Heart right ventricle (tissue), 16 donors: ENCODE measurements at places on chromosomes 4 and X. TPM values are rescaled to one million over a fixed set of nuclear protein-coding genes. Genes with fewer than 3 reads are reported as not detected.
A peak's percentile ranks its signal among the peaks of the same experiment; 100 is the strongest.

MAP7D2 gene
- total RNA-seq = 0.82 TPM

REELD1 gene
- not detected for total RNA-seq

TMEM47 gene
- 29.1 TPM for total RNA-seq

MAGED4B gene
- total RNA-seq = 0.76 TPM

TCEAL6 gene
- total RNA-seq = not detected

PNMA6A gene
- 4.5 TPM for total RNA-seq

HSFX2 gene
- total RNA-seq = 0.50 TPM

ABCD1 gene
- 12.7 TPM for total RNA-seq

PLAC1 gene
- not detected for total RNA-seq

EFNB1 gene
- total RNA-seq = 11.4 TPM

DNA sequence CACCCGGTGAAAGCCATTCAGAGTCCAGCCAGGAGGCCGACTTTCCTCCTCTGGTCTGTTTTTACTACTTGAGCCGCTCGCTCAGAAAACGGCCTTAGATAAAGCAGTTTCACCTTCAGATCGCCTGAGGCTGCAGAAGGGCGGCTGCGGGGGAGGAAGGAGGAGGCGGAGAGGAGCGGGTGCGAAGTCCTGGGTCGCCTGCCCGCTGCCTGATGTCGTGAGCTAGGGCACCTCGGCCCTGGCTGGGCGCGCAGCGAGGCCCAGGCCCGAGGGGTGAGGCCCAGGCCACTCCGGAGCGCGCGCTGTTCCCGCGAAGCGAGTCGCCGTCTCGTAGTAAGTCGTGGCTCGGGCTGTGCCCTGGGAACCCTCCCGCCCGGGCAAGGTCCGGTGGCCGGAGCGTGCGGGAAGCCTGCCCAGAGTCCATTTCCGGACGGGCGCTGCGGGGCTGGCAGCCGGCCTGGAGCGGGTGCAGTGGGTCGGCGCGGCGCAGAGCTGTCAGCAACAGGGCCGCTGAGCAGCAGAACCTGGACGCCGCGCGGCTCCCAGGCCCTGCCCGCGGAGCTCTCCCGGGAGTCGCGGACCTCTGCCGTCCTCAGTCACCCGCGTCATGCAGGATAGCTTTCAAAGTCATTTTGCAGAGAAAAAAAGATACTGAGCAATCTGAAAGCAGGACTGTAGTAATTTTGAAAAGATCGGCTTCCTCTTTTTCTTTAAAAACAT, 18.6 kb downstream of the TRIM2 start:
- H3K4me3 ChIP-seq = peak overlapping the region; percentile 85
- no peaks in the 10 kb centered on the region for H3K27me3 ChIP-seq
- H3K4me1 ChIP-seq = peaks cover 14% of the 10 kb centered on the region
- H3K27ac ChIP-seq = peak overlapping the region; percentile 94
- peak; percentile 41 for DNase-seq

DNA sequence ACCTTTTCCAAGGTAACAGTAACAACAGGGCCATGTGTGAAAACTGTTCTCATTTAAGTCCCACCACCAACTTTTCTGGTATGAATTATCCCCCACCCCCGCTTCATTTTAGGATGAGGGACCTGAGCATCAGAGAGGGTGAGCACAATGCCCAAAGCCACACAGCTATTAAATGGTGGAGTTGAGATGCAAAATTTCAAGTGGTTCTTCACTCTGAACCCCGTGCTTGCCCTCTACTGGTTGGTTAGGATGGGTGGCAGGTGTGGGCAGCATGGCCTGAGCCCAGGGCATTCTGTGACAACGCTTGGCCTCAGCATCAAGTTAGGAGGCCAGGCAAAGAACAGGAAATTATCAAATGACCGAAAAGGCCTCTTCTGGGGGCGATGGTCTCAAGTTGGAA, 33.5 kb downstream of the MED28 start:
- no peaks in the 10 kb centered on the region for H3K4me1 ChIP-seq
- no peaks in the 10 kb centered on the region for H3K27me3 ChIP-seq
- H3K4me3 ChIP-seq = no peak overlapping the region
- no peak overlapping the region for H3K27ac ChIP-seq
- DNase-seq = no peak

- no peaks in the 10 kb centered on the region for H3K36me3 ChIP-seq
- no peak for DNase-seq
- H3K4me1 ChIP-seq = no peaks in the 10 kb centered on the region
These were observed 57.7 kb upstream of the PGK1 start for GRCh38 chrX:78046362-78046761.

DNA sequence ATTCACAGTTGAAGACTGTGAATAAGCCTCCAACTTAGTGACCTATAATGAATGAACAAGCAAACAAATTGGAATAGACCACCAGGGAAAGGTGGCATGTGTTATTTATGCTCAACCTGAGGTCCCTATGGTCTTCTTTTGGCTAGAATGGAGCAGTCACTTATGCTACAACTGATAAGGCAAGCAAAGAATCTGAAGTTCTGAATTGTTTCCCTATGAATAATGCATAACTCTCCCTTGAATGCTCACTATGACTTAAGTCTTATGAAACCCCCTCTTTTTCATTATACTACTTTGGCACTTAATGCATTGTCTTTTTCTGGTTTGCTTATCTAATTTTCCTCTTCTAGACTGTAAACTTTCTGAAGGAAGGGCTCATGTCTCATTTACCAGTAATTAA, 2.6 kb downstream of the GIMD1 start:
- H3K4me1 ChIP-seq = peaks cover 18% of the 10 kb centered on the region
- no peak for DNase-seq
- H3K27ac ChIP-seq = no peak overlapping the region
- no peak overlapping the region for H3K4me3 ChIP-seq
- H3K36me3 ChIP-seq = no peaks in the 10 kb centered on the region

DNA sequence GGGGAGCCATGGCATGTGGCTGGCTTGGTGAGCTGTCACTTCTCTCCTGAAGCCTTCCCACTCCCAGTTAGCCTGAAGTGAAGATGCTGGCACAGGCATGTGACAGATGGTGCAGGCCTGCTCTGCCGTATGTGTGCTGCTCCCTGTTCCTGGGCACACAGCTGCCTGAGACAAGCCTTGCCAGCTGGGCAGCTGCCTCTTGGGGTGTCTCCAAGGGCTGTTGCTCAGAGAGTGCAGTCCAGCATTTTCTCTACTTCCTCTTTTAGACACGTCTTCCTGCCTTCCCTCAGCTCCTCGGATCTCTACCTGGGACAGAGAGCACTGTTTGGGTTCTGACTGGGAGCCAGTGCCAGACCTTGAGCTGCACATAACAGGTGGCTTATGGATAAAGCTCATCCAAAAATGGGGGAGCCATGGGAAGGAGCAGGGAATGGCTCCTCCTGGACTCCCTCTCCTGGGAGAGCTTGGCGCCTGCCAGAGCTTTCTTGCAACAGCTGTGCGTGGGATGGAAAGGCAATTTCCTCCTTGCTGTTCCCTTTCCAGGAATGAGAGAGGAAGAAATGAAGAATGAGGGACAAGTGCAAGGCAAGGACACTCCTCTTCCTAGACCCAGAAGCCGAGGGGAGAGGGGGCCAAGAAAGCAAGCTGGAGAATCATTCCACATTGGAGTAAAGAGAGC, 132.9 kb downstream of the MSL3 start:
- peak; percentile 30 for DNase-seq
- no peaks in the 10 kb centered on the region for H3K4me1 ChIP-seq
- no peaks in the 10 kb centered on the region for H3K36me3 ChIP-seq
- H3K4me3 ChIP-seq = no peak overlapping the region
- H3K27me3 ChIP-seq = no peaks in the 10 kb centered on the region

DNA sequence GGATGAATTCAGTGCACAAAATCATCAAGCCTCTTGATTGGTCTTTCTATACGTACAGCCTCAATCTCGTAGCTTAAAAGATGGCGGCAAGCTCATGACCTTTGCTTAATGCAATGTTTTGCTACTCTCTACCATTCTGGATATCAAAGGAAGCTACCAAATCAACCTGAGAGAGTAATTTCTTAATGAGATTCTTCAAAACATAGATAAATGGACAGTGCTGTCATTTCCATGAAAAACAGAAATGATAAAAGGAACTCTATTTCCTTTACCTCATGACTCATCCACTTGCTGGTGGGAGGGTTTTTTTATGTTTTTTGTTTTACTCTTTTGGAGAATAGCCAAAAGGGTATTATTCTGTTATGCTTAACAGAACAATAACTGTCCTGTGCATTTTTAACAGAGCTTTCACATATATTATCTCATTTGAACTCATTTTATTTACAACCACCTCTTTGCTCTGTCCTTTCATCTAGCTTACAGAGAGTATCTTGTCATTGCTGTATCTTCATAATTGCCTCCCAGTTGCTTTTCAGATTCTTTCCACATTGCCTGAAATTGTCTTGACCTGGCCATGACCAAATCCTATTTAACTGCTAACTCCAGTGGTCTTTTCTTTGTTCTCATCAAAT, 138.6 kb upstream of the GPR101 start:
- H3K36me3 ChIP-seq = no peaks in the 10 kb centered on the region
- no peak overlapping the region for H3K4me3 ChIP-seq
- H3K27ac ChIP-seq = no peak overlapping the region

GRCh38 chr4:109826719-109827118, 1.1 kb upstream of the RRH start:
- H3K36me3 ChIP-seq = no peaks in the 10 kb centered on the region
- H3K4me1 ChIP-seq = no peaks in the 10 kb centered on the region
- H3K27me3 ChIP-seq = no peaks in the 10 kb centered on the region
- H3K27ac ChIP-seq = no peak overlapping the region
- H3K4me3 ChIP-seq = no peak overlapping the region

- DNase-seq = no peak
- no peaks in the 10 kb centered on the region for H3K27me3 ChIP-seq
- H3K36me3 ChIP-seq = no peaks in the 10 kb centered on the region
- no peak overlapping the region for H3K4me3 ChIP-seq
- H3K4me1 ChIP-seq = peaks cover 8% of the 10 kb centered on the region
These were observed 12.7 kb downstream of the MAD2L1 start for GRCh38 chr4:120053911-120054310.

DNA sequence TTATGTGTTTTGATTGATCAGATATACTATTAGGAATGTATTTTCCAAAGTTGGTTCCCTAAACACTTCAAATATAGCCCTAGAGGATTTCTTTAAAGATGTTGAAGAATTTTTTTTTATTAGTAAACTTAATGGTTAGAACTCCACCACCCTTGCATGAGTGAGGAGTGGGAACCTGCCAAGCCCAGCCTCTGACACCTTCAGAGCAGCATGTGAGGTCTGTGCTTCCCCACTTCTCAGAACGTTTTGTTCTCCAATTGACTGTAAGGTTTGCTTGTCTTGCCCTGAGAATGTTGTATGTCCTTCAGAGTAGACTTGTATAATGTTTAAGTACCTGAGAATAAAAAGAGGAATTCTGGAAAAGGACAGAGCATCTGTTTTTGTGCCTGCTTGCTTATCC, 126.8 kb downstream of the DCLK2 start:
- H3K36me3 ChIP-seq = no peaks in the 10 kb centered on the region
- H3K4me1 ChIP-seq = peaks cover 10% of the 10 kb centered on the region
- H3K4me3 ChIP-seq = no peak overlapping the region
- DNase-seq = no peak

DNA sequence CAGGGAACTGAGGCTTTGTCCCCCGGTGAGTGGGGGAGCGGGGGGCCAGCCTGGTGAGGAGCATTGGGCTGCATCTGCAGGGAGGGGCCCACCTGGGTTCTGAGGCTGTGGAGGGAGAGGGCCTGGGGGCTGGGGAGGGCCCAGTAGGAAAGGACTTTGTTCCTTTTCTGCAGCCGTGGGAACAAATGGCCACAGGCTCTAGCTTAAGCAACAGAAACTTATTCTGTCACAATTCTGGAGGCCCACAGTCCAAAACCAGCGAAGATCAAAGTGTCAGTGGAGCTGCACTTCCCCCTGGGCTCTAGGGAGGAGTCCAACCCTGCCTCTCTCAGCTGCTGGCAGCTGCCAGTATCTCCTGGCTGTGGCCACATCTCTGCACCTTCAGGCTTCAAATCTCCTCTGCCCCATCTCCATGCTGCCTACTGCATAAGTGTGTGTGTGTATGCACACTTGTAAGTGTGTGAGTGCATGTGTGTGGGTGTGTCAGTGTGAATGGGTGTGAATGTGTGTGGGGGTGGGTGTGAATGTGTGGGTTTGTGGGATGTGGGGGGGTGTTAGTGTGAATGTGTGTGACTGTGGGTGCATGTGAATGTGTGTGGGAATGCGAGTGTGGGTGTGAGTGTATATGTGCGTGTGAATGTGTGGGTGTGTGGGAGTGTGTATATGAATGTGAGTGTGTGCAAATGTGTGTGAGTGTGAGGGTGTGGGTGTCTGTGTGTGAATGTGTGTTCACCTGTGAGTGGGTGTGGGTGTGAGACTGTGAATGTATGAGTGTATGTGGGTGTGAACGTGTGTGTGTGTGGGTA, 204.5 kb upstream of the PSAPL1 start:
- peaks cover 17% of the 10 kb centered on the region for H3K27me3 ChIP-seq
- no peaks in the 10 kb centered on the region for H3K36me3 ChIP-seq

- no peak overlapping the region for H3K4me3 ChIP-seq
- H3K4me1 ChIP-seq = no peaks in the 10 kb centered on the region
- DNase-seq = no peak
- no peaks in the 10 kb centered on the region for H3K27me3 ChIP-seq
- H3K36me3 ChIP-seq = no peaks in the 10 kb centered on the region
- H3K27ac ChIP-seq = no peak overlapping the region
These were observed 147.1 kb downstream of the DCK start for GRCh38 chr4:71140563-71140962.

GRCh38 chr4:19947349-19947748, 304.4 kb upstream of the SLIT2 start:
- no peak overlapping the region for H3K27ac ChIP-seq
- H3K27me3 ChIP-seq = no peaks in the 10 kb centered on the region
- no peak for DNase-seq
- H3K4me1 ChIP-seq = no peaks in the 10 kb centered on the region
- H3K4me3 ChIP-seq = no peak overlapping the region
- no peaks in the 10 kb centered on the region for H3K36me3 ChIP-seq

- H3K4me1 ChIP-seq = peaks cover 10% of the 10 kb centered on the region
- no peaks in the 10 kb centered on the region for H3K27me3 ChIP-seq
- DNase-seq = no peak
- no peaks in the 10 kb centered on the region for H3K36me3 ChIP-seq
These were observed 38.4 kb downstream of the NAP1L5 start for GRCh38 chr4:88659055-88659889.

- no peaks in the 10 kb centered on the region for H3K36me3 ChIP-seq
- no peak for DNase-seq
- no peak overlapping the region for H3K4me3 ChIP-seq
- peaks cover 9% of the 10 kb centered on the region for H3K4me1 ChIP-seq
These were observed 44.1 kb upstream of the KDR start for GRCh38 chr4:55169352-55169961.

DNA sequence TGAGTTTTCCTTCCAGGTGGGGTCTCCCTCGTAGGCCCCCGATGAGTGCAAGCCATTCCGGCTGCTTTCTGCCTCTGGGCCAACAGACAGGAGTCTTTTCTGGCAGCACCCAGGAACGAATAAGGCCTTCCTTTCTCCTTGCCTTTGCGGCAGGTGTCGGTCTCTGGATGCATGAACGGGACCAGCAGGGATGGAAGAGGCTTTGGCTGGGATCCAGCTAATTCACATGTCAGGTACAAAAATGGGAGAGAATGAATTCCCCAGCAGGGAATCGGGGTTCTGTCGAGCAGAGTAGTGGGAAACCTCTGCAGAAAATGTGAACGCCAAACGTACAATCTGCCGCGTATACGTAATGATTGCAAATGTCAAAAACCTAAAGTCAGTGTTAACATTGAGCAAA, 146.1 kb upstream of the TBL1X start:
- H3K4me3 ChIP-seq = no peak overlapping the region
- DNase-seq = no peak
- H3K36me3 ChIP-seq = no peaks in the 10 kb centered on the region
- H3K4me1 ChIP-seq = no peaks in the 10 kb centered on the region

GRCh38 chr4:99847362-99847976, 30.8 kb downstream of the DAPP1 start:
- H3K36me3 ChIP-seq = no peaks in the 10 kb centered on the region
- no peaks in the 10 kb centered on the region for H3K27me3 ChIP-seq
- no peak overlapping the region for H3K4me3 ChIP-seq
- H3K27ac ChIP-seq = peak overlapping the region; percentile 49

- H3K4me3 ChIP-seq = no peak overlapping the region
- H3K36me3 ChIP-seq = peaks cover 5% of the 10 kb centered on the region
- peaks cover 8% of the 10 kb centered on the region for H3K4me1 ChIP-seq
- no peaks in the 10 kb centered on the region for H3K27me3 ChIP-seq
These were observed 2.3 kb upstream of the ZCCHC4 start for GRCh38 chr4:25310066-25310802.
